ENCODE measurements at places on chromosomes 12 and 14.

GRCh38 chr12:71664411-71665089, 449 bp downstream of the THAP2 start:
- DNase-seq = peak; percentile 54

DNA sequence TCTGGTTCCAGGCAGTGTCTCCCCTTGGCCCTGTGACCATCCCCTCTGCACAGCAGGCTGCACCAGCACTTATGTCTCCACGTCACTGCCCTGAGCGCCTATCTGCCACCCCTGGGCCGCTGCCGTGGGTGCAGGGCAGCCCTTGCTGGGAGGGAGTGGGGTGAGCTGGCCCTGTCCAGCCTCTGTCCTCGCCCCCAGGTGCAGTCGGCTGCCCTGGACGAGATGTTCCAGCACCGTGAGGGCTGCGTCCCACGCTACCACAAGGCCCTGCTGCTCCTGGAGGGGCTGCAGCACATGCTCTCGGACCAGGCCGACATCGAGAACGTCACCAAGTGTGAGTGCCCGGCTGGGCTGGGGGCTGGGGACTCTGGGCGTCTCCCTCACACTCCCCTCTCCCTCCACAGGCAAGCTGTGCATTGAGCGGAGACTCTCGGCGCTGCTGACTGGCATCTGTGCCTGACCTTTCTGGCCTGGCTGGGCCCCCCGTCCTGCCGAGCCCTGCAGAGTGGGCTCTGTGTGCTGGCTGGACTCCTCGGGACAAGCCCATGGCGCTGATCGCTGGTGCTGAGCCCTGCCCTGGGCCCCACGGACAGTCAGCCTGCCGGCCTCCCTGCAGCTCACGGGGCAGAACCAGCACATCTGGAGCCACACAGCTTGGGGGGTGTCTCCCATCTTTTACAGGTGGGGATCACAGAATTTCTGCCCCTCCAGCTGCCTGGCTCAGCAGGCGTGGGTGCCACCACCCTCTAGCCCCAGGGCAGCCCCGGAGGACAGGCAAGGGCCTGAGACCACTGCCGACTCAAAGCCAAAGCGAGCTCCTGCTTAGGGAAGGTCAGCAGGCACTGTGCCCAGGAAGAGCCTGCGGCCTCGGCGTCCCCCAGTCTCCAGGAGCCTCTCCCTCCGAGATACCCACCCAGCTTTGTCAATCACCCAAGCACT, 7.9 kb upstream of the PUS1 start:
- no peak for DNase-seq

DNA sequence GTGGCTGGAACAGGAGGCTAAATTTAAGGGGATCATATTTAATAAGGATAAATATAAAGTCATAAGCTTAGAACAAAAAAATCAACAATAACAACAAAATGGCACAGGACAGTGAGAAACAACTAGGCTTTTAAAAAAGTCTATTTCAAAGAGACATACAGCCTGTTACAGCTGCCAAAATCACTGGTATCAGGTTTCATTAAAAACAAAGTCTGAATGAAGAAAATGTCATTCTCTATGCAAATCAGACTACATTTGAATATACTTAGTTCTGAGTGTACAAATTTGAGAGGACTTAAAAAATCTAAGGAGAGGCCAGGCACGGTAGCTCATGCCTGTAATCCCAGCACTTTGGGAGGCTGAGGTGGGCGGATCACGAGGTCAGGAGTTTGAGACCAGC, 44.0 kb downstream of the TFCP2 start:
- DNase-seq = no peak

DNA sequence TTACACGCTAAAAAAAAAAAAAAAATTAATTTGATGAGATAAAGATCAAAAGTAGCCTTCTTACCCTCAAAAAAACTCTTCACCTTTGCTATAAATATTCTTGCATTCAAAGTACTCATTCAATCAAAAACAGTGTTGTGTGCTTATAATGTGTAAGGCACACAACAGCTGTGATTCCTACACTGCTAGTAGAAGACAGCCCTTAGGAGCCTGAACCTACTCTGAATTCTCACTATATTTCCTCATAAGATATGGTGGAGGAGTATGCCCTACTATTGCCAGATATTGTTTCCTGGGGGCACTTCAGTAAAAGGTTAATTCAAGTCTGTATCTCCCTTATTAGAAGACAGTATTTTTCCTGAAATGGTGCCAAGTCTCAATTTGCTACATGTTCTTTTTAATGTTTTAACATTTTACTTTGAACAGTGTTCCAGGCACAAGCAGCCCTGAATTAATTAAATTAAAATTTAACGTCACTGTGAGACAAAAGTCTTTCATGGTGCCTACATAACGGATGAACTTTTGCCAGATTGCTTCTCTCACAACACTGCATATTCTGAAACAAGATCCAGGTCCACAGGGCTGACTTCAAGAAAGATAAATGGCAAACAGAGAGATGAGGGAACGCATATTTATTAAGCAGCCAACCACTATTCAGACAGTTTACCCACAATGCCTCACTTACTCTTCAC, 19.3 kb downstream of the PPP2R5E start:
- no peak for DNase-seq

DNA sequence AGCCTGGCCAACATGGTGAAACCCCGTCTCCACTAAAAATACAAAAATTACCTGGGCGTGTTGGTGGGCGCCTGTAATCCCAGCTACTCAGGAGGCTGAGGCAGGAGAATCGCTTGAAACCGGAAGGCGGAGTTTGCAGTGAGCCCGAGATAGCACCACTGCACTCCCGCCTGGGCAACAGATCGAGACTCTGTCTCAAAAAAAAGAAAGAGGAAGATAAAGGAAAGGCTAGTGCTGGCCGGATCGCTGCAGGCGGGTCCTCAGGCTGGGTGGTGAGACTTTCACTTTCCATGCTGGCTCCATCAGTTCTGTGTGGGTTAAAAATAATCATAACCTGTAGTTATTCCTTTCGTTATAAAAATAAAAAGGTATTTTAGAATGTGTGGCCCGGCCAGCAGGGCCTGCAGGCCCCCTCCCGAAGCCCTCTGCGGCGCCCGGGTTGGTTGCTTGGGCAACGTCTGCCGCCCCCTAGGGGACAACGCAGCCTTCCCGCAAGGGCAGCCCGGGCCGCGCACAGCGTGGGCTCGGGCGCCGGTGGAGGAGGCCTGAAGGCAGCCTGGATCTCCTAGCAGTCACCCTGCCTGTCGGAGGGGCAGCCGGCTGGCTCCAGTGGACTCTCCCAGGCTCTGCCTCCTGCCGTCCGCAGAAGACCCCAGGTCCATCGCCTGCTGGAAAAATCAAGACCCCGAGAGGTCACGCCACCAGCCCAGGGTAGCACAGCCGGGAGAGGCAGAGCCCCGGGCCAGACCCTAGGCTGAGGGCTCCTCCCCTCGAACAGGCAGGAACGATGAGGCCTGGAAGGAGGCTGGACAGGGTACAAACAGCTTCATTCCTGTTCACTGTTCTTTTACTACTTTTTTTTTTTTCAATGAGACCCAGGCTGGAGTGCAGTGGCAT, 5.0 kb upstream of the SLC25A47 start:
- DNase-seq = no peak

GRCh38 chr14:95374239-95374997, 54.7 kb upstream of the CLMN start:
- DNase-seq = no peak

- DNase-seq = no peak
Observed at GRCh38 chr12:41514907-41515306, 326.8 kb downstream of the PDZRN4 start.

DNA sequence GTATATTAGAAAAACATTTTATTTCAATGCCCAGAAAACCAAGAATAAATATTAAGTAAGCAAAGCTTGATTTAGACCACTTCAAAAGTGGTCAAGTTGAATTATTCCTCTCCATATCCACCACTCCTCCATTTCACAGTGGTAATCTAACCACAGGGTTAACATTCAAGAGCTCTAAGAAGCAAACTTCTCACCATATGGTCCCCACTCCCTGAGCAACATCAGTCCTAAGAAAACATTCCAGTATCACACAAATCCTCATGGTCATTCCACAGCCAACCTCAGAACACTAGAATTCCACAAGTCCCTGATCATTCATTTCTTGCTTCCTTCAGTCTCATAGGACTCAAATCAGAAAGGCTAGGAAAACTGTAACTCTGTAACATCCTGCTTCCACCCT, 47.9 kb downstream of the ST8SIA1 start:
- no peak for DNase-seq

GRCh38 chr14:77105145-77105939, 7.3 kb downstream of the CIPC start:
- DNase-seq = no peak

- DNase-seq = no peak
Observed at GRCh38 chr12:121093487-121093891, 39.2 kb upstream of the P2RX7 start.

- no peak for DNase-seq
Observed at GRCh38 chr14:89366864-89367778, 49.9 kb downstream of the FOXN3 start.

- no peak for DNase-seq
Observed at GRCh38 chr14:84361476-84361875, 1168.5 kb upstream of the FLRT2 start.

- DNase-seq = no peak
Observed at GRCh38 chr14:38567703-38568102, 311.8 kb upstream of the CLEC14A start.

DNA sequence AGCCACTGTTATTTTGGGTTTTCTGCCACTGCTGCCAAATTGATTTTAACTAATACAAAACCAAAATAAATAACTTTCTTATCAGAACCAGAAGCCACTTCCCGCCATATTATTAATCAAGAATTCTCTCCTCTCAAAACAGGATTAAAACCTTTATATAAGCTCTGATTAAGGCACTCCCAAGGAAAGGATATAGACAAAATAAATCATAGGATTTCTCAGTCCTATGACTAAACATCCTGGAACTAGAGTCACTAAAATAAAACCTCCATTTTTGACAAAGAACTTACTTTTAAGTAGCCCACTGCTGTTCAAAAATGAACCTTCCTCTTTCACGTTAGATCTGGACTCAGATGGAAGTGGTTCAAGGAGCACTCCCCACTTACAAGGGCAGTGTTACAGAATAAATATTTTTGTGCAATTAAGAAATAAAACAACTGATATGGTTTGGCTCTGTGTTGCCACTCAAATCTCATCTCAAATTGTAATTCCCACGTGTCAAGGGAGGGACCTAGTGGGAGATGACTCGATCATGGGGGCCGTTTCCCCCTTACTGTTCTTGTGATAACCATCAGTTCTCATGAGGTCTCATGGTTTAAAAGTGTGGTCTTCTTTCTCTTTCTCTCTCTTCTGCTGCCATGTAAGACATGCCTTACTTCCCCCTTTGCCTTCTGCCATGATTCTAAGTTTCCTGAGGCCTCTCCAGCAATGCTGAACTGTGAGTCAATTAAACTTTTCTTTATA, 26.4 kb downstream of the GXYLT1 start:
- no peak for DNase-seq

GRCh38 chr14:56812364-56813141, 2.3 kb upstream of the OTX2 start:
- DNase-seq = peak; percentile 67

- peak; percentile 68 for DNase-seq
Observed at GRCh38 chr14:33764876-33765650, 185.8 kb downstream of the EGLN3 start.

DNA sequence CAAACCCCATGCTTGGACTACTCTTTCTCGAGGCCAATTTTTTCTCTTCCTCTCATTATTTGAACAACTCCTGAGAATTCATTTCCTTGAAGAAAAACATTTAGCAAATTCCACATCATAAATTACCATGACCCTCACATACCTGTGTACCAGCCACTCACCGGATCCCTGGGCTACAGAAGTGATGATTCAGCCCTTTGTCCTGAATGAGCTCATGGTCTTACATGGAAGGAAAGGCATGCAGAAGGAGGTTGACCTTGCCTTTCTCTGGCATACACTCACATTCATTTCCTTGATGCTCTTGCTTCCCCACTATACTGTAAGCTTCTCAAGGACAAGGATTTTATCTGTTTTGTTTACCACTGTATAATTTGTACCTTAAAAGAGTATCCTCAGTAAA, 191.5 kb downstream of the SLC5A8 start:
- no peak for DNase-seq

DNA sequence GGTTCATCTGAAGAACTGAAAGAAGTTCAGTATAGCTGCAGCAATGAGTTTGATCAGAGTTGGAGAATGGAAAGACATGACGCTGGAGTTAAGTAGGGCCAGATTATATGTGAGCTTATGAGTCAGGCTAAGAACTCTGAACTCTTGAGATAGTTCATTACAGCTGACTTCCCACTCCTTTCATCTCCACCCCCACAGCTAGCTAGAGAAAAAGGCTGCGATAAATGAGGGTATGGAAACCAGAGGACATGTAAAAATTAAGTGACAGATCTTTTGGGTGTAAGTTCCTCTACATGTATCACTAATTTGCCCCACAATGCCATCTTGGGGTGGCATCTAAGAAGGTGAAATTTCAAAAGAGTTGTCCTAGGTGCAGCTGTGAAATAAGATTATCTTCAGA, 28.6 kb downstream of the PYM1 start:
- no peak for DNase-seq

DNA sequence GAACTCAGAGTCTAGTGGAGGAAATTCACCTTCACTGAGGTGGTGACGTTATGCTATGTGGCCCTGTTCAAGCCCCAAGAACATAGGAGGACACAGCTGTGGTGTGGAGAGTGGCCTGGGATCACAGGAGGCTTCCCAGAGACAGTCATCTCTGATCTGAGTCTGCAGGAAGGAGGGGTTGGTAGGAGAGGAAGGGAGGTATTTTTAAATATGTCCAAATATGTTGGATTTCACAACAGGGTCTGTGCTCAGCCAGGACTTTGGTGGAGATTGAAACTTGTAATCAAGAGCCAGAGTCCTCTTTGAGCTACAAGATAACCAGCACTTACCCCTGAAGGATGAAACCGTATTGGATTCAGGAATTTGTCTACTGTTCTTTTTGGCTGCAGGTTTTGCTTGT, 26.4 kb upstream of the MED13L start:
- no peak for DNase-seq

DNA sequence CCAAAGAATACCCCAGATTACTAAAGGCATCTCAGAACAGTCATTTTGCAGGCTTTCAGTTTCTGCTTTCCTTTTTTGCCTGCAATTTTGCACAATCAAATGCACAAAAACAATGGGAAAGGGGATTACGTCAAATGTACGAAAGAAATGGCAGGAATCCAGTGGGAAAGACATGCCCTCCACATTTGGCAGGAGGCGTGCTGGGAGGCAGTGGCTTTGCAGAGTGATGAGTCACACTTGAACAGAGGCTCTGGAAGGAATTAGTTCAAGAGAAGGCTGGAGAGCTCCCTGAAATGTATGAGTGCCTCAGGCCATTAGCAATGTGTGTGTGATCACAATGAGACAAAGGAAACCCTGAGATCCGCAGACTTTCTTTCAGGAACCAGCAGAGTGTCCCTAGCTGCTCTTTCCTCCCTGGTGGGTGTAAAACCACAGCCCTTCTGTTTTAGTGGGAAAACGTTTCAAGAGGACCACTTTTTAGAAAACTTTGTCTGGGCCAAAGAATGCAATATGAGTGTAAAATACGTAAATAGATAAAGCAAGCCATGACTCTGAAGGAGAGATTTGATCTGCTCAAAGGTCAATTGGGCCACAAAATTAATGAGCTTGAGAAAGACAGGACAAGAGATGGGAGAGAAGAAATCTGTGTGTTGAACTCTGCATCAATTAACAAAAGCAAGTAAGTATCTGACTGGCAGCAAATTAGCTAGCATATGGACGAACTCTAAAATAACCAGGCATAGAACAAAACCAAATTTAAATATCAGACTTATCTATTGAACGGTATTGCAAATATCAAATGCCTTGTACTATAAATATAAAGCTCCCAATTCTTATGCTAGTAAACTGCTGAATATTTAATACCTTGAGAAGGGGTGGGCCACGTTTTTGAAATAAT, 155.4 kb upstream of the PDE3A start:
- DNase-seq = no peak

- no peak for DNase-seq
Observed at GRCh38 chr12:8644345-8645248, 18.0 kb downstream of the MFAP5 start.

- peak; percentile 38 for DNase-seq
Observed at GRCh38 chr12:124544311-124544970, 23.0 kb downstream of the NCOR2 start.
